ENCODE measurements at places on chromosomes 2 and 18. TPM values are rescaled to one million over a fixed set of nuclear protein-coding genes. Genes with fewer than 3 reads are reported as not detected.

- no peak for DNase-seq
Observed at GRCh38 chr2:42835577-42836371, 43.4 kb upstream of the HAAO start.

- no peak for DNase-seq
Observed at GRCh38 chr2:71045865-71046548, 22.4 kb upstream of the NAGK start.

- DNase-seq = no peak
Observed at GRCh38 chr2:66095820-66096345, 339.0 kb upstream of the MEIS1 start.

GRCh38 chr18:58580623-58581022, 48.3 kb downstream of the ALPK2 start:
- no peak for DNase-seq

DNA sequence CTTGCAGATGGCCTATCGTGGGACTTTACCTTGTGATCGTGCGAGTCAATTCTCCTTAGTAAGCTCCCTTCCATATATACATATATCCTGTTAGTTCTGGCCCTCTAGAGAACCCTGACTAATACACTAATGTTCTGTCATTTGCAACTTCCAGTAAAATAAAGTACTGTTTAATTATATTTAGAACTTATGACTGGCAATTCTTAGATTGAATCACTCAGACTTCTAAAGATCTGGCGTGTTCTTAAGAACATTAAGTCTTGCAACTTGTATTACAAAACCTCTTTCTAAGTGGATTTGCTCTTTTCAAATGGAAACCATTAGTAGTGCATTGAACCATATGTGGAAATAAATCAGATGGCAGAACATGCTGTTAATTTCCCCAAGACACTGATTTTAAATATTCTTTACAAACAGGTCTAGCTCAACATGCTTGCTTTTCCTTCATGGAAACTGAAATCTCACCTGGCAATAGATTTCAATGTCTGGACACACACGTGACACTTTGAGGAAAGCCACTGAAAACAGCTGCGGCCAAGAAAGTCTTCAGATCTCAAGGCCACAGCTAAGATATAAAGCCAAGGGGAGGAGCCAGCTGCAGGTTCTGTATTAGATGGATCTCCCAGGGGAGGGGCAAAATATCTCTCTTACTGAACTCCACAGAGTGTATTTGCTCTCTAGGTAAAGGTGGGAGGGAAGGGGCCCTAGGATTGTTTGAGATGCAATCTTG, 50.6 kb downstream of the PMAIP1 start:
- DNase-seq = no peak

- DNase-seq = no peak
Observed at GRCh38 chr2:11589316-11589940, 55.6 kb downstream of the GREB1 start.

GRCh38 chr2:64812285-64812684, 158.6 kb upstream of the SERTAD2 start:
- DNase-seq = no peak

GRCh38 chr2:108570416-108570815, 36.1 kb downstream of the LIMS1 start:
- DNase-seq = no peak

DNA sequence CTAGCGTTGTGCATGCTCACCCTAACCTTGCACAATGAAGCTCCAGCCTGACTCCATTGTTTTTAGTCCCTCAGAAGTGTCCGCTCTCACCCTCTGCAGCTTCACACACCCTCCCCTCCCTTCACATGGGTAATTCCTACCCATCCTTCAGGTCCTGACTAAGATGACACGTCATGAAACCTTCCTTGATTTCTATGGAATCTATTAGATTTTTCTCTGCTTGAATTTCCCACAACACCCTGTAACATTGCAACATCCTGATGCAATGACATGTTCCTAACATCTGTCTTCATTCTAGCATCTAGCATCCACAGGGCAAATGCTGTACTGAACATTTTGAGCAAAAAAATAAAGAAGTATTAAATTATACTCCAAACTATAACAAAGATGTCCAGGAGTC, 77.0 kb upstream of the PID1 start:
- DNase-seq = no peak

GRCh38 chr2:20822535-20823490, at the start of gene LDAH:
Gene LDAH, minus strand, starts transcription at chr2:20823101. Its CDS starts 21,638 bp downstream, at chr2:20801463.
- peak; percentile 74 for DNase-seq

DNA sequence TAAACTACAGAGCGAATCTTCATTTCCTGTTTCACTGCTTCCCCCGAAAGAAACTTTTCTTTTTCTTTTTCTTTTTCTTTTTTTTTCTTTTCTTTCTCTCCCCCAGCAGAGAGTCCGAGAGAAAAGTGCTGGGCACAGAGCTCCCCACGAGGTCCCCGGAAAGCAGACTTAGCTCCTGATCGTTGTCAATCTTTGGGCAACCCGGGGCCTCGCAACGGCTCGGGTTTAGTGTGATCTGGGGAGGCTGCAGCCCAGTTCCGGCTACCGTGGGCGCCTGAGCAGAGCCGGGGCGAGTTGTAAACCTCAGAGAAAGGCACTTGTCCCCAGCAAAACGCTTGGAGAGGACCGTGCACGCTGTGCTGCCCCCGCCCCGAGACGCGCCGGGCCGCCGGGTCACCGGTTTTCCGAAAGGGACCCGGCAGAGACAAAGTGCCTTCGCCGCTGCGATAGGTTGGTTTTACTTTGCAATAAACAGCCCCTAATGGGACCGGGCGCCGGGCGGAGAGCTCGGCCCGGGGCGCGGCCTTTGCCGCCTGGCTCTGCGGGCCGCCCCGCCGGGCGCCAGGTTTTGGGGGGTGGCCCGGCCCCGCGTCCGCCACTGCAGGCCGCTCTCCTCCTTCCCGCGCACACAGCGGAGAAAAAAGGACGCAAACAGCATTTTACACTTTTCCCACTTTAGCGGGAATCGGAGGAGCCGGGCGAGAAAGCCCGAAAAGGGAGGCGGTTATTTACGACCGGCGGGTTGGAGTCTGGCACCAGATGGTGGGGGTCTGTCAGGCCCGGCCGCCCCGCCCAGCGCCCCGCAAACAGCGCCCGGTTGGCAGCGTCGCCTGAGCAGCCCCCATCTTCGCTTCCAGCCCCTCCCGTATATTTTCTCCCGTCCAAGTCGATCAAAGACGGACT, 136.0 kb downstream of the INSIG2 start:
- DNase-seq = peak; percentile 7

DNA sequence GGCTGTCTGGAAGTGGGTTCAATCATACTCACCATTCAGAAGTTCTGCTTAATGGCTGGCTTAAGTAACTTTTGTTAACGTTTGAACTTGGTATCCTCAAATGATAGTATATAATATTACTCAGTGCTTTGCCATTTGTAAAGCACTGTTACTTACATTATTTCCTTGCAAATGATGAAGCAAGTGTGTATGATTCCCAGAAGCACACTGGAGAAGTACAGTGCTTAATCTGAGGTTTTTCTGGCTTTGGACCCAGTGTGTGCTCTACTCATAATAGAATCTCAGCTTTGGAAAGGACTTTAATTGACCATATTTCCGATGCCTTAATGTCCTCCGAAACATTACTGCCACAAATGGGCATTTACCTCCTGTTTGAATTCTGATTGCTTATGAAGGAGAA, 63.3 kb downstream of the MAP3K20 start:
- no peak for DNase-seq

GRCh38 chr2:8481463-8482009, 200.3 kb upstream of the ID2 start:
- DNase-seq = peak; percentile 19

DNA sequence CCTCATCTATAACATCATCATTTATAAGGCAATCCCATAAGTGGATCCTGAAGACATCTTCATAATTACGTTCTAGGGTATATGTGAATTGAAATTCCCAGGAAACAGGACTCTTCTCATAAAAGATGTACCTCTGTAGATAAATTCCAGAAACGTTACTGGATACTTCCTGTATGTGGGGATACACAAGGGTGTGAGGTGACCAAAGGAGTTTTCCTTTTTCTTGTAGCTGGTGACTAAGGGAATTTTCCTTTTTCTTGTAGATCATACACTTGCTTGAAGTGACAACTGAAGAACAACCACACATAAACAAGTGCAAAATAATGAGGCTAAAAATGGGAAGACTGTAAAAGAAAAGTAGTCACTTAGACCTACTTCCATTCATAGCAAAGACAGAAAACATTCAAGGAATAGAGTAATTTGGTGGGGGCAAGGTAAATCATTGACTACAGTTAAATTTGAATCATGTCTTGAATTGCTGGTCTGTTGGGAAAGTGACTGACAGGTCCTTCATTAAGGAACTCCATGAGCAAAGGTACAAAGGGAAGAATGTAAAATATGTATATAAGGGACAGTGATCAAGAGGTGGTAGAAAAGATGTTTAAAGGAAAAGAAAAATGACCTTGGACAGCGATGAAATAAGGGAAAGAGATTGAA, 53.2 kb upstream of the UBE2E3 start:
- DNase-seq = no peak

Gene ZNG1B
- 33.3 TPM for total RNA-seq

Gene EIF4E2
- 58.8 TPM for total RNA-seq

Gene BCL11A
- total RNA-seq = 9.2 TPM

Gene TUBB8B
- not detected for total RNA-seq

Gene DQX1
- 0.23 TPM for total RNA-seq

Gene CD207
- total RNA-seq = 0.23 TPM

Gene FAM228A
- total RNA-seq = 0.17 TPM

All from T-helper 17 cell (primary cell).